ENCODE measurements at places on chromosomes 4 and X.

- DNase-seq: peak; percentile 90
Observed at GRCh38 chr4:140359562-140360427, 13.7 kb upstream of the SCOC start.

GRCh38 chrX:154307202-154307601, 11.6 kb downstream of the TKTL1 start:
- no peak for DNase-seq

DNA sequence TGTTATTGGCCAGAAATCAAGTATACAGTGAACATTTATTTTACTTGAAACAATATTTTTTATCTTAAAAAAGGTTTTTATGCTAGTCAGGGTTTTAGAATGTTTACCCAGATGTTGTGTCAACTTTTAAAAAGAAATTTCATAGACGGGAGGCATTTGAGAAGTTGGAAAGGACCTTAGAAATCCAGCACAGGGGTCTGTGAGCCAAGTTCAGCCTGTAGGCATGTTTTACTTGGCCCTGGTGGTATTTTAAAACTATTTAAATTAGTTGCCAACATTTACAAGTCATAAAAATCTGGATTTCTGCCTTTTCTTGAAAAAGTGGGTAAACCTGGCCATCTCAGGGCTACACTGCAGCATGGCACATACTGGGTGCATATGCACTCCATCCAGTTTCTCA, 25.5 kb upstream of the FHL1 start:
- no peak for DNase-seq

GRCh38 chr4:180538384-180539057, 1704.7 kb upstream of the TENM3 start:
- no peak for DNase-seq

DNA sequence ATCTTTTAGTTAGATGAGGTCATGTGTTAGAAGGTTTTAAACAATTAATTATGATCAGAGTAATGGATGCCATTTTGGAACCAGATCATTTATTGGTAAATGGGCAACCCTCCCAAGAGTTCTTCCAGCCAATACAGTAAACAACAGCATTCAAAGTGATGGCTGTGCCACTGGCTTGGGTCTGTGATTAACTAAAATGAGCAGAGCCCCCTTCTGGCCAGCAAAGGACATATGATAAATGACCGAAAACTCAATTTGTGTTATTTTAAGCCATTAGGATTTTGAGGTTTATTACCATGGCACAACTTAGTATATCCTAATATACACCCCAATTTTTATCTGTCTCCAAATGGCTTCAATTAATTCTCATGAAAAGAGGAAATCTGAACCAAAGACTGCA, 90.8 kb upstream of the NPFFR2 start:
- DNase-seq: no peak

DNA sequence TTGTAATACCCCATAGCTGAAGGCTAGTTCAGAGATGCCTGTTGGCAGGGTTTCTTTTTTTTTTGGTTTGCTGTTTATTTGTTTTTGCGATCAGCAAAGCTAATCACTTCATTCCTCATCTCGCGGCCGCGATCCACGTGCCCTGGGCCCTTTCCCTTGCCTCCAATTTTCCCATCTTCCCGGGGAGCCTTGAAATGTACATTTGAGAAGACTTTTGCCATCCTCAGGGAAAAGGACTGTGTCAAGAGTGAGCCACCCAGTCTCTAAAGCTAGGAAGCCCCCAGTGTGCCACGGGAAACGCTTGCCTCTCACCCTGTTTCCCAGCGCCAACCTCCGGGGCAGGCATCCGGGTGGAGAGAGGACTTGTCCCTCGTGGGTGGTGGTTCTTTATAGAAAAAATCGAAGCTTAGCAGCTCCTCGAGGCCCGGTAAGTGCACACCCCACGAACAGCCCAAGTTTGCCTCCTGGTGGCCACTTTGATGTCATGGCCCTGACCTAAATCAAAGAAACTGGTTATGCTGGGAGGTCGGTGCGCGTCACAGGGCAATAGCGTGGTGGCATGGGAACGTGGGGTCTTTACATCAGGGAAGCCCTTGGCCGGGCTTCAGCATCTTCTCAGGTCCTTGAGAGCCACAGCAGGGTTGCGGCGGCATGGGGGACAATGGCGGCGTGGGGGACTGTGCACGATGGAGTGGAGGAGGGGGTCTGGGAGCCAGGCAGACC, 42.0 kb downstream of the MAP7D3 start:
- DNase-seq: peak; percentile 66

GRCh38 chr4:74534936-74535335, 90.0 kb downstream of the AREG start:
- no peak for DNase-seq
